ENCODE measurements at places on chromosomes 7 and 10. TPM values are rescaled to one million over a fixed set of nuclear protein-coding genes. Genes with fewer than 3 reads are reported as not detected.

The PALD1 gene
- 0.10 TPM for polyA plus RNA-seq

The AGAP6 gene
- polyA plus RNA-seq: 10.5 TPM

The TEX36 gene
- polyA plus RNA-seq: 0.11 TPM

The OR9A2 gene
- polyA plus RNA-seq: not detected

The CALHM1 gene
- not detected for polyA plus RNA-seq

The ARL5B gene
- polyA plus RNA-seq: 2.7 TPM

The AASS gene
- 7.1 TPM for polyA plus RNA-seq

The SPAG6 gene
- polyA plus RNA-seq: not detected

Measured in BJ (cell line).